Right ventricle myocardium superior (tissue), 1 donor: ENCODE measurements at places on chromosomes 1 and 21. TPM values are rescaled to one million over a fixed set of nuclear protein-coding genes. Genes with fewer than 3 reads are reported as not detected.

DNA sequence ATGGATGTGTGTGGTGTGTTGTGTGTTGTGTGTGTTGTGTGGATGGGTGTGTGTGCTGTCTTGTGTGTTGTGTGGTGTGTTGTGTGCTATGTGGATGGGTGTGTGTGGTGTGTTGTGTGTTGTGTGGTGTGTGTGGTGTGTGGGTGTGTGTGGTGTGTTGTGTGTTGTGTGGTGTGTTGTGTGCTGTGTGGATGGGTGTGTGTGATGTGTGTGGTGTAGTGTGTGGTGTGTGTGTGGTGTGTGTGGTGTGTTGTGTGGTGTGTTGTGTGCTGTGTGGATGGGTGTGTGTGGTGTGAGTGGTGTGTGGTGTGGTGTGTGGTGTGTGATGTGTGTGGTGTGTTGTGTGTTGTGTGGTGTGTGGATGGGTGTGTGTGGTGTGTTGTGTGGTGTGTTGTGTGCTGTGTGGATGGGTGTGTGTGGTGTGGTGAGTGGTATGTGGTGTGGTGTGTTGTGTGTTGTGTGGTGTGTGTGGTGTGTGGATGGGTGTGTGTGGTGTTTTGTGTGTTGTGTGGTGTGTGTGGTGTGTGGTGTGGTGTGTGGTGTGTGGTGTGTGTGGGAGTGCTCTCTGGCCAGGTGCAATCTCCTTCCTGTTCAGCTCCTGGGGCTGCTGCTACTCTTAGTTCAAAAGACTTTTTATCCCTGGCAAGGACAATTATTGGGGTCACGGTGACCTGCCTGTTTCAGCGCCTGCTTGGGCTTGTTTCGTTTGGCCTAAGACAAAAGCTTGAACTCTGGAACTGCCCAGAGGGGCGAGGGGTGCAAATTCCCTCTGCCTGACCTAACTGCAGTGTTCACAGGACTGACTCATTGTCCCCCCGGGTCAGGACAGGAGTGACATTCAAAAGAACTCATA lies 101.1 kb downstream of the UBIAD1 start:
- DNase-seq = no peak

DNA sequence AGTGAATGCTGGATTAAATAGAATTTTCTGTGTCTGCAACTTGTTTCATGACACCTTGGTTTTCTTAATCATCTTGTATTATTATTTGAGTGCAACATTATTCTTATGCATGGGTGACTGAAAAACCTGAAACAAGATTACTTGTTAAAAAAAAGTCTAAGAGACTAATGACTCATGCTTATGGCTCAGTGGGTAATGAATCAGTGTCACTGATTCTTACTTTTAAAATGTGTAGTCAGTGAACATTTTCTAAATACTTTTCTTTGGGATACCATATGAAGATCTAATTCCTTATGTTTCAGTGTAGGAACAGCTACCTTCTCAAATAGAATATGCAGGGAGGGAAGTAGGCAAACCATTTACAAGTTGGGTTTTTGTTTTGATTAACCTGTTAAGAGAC lies 65.5 kb downstream of the PRKAA2 start:
- no peak for DNase-seq

GRCh38 chr1:20603504-20604464 lies 14.9 kb downstream of the CDA start:
- no peak for DNase-seq

DNA sequence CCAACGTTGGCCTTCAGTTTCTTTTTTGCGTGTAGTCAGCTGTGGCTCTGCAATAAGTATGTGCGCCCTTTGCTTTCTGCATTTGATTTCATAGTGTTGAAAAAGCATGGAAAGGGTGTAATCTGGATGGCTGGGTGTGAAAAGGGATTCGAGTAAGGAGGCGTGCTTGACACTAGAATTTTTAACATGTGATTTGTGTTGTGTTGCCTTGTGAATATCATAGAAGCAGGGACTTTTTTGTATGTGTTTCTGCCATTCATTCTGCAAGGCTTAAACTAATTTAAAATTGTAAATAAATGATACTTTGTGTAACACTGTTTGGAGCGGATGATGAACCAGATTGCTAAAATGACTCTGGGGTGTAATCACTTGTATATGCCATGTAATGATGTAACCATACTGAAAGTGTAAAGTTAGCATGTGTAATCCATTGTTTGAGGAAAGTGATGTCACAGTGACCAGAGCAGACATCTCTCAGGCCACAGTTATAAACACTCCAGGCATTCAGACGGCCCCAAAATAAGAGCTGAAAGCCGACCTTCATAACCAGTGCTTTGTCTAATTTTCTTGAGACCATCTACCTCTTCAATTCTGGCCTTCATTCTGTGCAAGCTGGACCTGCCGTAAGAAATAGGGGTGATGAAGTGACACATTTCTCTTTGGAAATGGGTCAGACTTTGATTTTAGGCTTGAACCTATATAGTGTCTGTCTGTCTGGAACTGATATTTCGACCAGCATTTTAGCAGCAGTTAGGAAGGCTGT lies 618 bp downstream of the SH3BGR start:
- DNase-seq = no peak

GRCh38 chr1:30049748-30050296 lies 673.6 kb downstream of the MATN1 start:
- no peak for DNase-seq

GRCh38 chr1:117812869-117813511 lies 116.4 kb downstream of the GDAP2 start:
- DNase-seq = no peak

DNA sequence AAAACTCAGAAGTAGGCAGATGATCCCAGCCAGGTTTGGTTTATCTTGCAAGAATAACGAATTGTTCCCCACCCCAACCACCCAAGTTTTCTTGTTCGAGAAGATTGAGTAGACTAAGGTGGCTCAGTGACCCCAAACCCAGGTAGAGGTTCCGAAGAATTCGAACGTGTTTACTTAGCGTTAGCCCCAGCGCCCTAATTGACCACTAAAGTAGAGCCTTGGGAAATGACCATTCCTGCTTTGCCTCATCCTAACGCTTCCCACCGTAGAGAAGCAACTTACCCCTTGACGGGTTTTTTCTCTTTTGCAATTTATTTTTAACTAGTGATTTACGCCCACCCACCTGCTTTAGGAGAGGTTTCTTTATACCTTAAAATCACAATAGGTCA lies 870 bp downstream of the FBXO28 start:
- DNase-seq = no peak

RHBG gene
- not detected for total RNA-seq

MYOM3 gene
- total RNA-seq = 396 TPM

OR2L2 gene
- total RNA-seq = not detected
